ENCODE measurements at places on chromosomes 6 and 20.

GRCh38 chr6:146265056-146265455 is 236.2 kb downstream of the GRM1 start:
- DNase-seq = no peak

- no peak for DNase-seq
Observed at GRCh38 chr6:118668761-118669385, 17.5 kb upstream of the CEP85L start.

DNA sequence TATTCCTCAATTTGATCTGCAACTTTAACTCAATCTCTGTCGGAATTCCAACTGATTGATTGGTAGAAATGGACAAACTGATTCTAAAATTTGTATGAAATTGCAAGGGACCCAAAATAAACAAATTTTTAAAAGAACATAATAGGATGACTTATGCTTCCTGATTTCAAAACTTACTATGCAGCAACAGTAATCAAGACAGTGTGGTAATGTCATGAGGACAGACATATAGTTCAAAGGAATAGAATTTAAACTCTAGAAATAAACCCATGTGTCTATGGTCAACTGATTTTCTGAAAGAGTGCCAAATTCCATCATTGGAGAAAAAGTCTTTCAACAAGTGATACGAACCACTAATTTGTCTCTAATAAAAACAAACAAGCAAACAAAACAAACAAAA is 1320.1 kb upstream of the GJE1 start:
- DNase-seq = no peak

GRCh38 chr20:50525681-50526080 is 15.5 kb downstream of the PTPN1 start:
- no peak for DNase-seq

DNA sequence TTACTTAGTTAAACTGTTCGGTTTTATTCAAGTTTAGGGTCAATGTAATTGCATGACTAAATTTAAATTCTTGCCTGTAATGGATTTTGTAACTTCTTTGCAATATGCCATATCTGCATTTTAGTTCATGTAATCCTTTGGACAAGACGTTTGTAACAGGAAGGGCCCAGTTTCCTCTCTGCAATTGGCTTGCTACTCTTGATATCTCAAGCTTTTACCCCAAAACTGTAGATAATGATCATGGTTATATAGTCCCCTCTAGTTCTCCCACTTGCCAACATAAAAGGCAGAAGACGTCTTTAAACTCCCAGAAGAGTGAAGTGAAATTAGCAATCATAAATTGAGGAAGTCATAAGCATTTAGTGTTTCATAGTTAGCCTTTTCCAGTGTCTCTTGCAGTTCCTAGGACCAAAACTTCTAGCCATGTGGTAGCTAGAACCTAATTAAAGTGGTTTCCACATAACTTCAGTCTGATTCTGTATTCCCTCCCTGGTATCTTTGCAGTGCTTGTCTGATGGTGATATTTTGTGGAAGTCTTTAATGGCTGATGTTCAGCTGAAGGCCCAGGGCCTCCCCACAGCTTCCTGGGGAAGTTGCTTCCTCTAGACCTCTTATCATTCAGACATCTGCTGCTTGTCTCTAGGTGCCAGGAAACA is 117.8 kb upstream of the SUPT3H start:
- no peak for DNase-seq

DNA sequence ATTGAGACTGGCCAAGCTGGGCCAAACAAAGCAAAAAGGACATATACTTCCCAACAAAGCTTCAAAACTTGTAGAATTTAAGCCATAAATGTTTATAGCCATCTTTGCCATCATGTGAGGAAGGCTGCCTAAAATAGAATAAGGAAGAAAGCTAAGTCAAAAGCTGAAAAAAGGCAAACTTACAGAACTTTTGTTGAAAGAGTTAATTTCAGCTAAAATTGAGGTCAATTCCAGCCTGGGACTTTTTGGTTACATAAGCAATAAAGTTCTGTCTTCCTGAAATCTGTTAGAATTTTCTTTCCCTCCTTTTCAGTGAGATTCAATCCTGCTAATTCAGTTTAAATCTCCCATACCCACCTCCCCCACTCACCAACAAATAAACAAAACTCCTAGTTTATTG is 227.9 kb upstream of the MARCKS start:
- no peak for DNase-seq

DNA sequence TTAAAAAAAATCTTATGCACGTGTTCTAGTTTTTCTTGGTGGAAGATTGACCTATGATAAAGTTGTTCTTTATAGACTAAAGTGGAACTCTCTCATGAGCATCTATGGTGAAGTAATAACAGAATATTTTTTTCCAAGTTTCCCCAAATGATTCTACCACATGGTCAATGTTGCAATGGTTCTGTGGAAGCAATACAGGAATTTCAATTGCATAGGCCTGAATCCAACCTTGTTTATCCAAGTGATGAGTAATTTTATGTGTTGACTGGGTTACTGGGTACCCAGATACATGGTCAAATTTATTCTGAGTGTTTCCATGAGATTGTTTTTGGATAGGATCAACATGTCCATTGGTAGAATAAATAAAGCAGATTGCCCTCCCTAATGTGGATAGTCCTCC is 581.5 kb downstream of the MMUT start:
- DNase-seq = no peak

DNA sequence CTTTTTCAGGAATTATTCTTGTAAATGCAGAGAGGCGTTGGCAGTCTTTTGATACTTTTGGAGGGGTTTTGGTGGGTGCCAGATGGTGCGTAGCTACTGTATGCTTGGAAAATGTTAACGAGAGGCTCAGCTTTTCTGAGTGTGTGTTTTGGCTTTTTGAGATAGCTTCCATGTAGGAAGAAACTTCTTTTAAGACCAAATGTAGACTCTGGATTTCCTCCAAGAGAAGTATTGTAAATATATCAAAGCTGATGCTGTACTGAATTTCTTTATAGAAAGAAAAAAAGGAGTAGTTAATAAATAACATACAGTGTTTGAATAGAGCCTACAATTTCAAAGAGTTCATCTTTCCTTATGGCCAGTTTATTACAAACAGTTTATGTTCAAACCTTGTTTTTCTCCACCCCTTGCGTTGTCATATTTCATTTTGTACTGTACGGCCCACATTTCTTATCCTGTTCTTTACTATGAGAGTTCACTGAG is 16.7 kb downstream of the TIAM2 start:
- no peak for DNase-seq

DNA sequence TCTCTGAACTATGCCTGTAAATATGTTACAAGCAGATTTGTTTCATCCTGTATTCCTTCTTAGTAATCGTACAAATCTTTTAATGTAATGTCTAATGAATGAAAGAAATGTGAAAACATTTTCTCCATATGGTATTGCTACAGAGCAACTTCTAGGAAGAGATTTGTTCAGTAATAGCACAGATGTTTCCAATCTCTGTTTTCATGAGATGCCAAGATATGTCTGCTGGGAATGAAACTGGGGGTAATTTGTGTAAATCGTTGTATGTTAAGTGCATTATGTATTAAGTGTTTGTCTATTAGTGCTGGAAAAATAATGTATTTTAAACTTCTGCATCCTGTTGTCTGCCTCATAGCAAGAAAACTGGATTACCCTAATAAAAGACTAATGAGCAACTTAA is 722.2 kb upstream of the EYS start:
- DNase-seq = no peak

DNA sequence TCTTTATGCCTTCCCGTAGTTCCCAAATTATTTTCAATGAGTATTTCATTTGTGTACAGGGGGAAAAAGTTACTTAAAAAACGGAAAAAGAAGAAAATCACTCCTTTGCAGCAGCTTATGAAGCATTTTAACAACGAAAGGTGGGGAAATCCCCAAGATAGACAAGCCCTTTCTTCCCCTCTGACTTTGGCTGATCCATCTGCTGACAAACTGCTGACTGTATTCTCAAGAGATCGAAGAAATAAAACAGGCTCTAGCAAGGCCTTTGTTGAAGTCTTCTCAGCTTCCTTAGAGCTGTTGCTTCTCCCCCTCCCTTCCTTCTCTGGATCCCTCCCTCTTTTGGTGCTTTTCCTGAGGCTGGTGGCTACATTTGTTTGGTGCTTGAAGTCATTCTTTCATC is 325.2 kb downstream of the NRN1 start:
- no peak for DNase-seq

DNA sequence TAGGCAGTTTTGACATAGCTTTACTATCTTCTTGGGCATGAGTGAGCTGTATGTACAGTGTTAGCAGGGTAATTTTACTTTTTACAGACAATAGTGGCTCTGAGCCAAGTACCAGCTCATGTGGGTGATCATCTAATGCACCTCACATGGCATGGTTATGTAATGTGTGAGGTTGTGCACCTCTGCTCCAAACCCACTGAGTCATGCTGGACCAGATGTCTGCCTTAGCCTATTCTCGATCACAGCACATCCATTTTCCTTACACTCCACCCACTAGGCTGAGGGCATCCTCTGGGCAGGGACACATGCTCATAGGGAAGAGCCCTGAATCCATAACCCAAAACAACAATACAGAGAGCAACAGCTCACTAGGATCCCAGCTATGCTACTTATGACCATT is 71.6 kb upstream of the FBXL4 start:
- no peak for DNase-seq

DNA sequence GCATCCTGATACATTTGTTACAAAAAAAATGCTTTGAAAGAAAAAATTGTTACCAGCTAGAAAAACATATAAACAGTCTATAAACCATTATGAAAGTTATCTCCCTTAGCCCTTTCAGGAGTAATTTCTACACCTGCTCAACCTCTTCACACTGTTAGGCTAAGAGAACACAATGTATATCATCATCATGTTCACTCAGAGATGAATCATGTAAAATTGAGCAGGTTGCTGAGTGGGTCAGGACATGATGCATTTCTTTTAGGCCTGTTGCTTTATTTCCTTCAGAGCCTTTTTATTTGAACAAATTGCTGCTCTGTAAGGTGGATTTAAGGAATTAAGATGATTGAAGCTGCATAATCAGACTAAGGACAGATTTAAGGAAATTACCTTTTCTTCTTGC is 531.3 kb upstream of the MAN1A1 start:
- DNase-seq = no peak

DNA sequence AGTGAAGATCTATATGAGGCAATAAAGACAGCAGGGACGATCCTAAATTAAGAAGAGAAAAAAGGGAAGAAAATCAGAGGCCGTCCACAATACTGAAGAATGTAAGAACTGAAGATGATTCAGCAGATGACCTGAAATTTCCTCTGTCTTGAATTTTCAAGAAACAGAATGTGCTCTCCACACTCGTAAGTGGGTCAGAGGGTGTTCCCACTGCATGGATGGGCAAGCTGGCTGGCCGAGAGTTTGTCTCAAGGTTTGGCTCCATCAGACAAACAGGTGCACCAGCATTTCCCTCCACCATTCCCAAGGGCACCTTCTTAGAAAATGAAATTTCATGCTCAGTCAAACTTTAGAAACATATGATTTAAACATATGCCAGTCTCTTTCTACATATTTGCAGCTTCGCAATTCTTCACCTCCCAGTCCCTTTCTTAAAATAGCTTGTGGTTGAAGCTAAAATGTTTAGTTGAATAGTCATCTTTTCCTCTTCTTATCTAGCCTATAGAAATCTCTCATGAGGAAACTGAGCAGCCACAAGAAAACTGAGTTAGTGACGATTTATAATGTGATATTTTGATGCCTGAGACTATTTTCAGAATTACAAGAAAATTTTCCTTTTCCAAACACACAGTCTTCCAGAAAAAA is 576.4 kb downstream of the PRKN start:
- DNase-seq = no peak

DNA sequence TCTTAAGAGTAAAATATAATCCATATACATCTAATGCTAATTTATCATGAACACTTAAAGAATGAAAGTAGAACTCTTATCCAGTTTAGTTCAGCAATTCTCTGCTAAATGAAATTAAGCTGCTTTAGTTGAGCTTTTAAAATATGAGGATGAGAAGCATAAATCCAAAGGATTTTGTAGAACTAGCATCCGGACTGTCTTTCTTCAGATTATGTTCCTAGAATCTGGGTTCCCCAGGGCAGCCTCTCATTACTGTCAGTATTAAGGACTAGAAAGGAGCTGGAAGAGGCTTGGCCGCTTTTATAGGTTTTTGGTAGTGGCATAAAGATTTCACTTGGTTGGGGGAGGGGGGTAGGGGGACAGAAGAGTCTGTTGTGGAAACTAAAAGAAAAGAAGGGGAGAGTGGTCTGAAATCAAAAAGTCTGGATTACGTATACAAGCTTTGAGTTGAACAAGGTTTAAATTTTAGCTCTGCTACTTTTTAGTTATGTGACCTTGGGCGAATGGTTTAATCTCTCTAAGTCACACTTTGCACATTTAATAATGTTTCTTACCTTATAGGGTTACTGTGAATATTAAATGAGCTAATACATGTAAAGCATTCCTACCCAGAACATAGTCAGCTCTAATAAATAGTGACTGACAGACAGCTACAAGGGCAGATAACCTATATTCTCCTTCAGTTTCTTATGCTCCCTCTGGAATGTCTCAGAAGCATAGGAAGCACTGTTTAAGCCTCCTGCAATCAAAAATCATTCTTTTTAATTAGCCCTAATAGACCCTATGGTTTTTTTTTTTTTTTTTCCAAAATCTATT is 3.7 kb downstream of the SGK1 start:
- DNase-seq = no peak
